MCF 10A (cell line): ENCODE measurements at places on chromosomes 11 and 22.

DNA sequence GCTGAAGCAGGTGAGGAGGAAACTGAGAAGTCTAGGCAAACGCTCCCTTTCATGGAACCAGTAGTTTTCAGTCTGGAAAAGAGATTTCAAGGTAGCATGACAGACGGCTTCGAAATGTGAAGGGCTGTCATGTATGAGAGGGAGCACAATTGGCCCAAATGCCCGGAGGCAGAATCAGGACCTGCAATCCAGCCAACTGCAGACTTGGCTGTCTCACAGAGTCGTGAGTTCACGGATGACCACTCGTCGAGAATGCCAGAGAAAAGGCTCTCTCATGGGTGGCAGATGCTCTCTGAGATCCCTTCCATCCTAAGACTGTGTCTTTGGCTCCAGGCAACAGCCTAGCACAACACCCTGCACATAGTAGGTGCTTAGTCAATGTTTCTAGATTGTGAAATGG is 134.8 kb downstream of the DSCAML1 start:
- DNase-seq: no peak

DNA sequence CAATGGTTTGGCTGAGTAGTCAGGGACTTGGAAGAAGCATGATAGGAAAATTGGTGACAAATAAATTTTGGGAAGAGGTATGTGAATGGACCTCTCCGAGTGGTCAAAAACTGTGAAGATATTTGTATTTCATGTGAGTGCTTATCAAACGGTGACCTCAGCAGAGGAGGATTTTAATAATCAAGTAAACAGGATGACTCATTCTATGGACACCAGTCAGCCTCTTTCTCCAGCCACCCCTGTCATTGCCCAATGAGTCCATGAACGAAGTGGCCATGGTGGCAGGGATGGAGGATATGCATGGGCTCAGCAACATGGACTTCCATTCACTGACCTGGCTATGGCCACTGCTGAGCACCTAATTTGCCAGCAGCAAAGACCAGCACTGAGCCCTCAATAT is 21.2 kb downstream of the MS4A4E start:
- no peak for DNase-seq

DNA sequence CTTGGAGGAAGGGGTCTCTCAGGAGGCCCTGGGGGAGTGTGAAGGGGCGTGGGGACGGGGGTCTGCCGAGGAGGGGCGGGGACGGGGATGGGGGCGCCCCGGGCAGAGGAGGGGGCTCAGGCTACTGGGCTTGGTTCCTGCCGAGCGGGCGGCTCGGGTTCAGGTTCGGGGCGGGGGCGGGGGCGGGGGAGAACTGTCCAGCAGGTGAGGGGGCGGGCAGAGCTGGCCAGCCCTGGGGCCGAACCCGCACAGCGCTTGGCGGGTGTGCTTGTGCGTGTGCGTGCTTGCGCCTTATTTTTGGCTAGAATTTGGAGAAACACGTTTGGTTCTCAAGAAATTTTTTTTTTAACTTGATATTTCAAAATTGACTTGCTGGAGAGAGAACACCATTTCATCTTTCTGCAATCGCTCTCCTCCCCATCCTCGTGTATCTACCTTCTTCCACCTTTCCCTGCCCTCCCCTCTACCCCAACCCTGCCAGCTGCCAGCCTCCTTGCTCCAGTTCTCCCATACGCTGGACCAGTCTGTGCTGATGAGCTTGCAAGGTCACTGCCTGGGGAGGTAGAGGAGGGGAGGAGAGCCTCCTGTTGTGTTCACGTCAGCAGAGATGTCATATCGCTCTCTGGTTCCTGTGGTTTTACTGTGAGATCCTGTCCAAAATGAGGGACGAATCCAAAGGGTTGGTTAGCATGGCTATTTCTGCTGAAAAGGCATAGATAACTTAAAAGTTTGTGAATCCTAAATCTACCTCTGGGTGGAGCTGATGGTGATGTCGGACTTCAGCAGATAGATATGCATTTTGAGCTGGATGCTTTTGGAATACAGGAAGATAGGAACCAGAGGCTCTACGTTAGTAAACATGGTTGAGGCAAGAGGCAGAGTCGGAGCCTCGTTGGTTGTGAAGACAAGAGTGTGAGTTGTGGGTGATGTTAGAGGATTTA is 668 bp downstream of the MADD start:
- DNase-seq: peak; percentile 47

DNA sequence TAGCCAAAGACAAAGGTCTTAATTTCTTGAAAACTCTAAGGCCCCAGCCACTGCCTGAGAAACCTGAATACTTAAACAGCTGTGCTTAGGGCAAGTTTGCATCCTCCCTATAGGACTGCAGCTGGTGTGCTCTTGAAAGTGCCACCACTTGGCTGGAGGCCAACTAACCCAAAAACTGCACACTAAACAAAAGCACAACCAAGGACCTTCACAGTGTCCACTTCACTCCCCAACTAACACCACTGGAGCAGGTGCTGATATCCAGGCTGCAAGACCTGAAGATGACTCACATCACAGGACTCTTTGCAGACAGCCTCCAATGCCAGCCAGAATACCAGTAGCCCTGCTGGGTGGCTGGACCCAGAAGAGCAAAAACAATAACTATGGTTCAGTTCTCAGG is 357.7 kb upstream of the ARHGAP42 start:
- DNase-seq: peak; percentile 43

DNA sequence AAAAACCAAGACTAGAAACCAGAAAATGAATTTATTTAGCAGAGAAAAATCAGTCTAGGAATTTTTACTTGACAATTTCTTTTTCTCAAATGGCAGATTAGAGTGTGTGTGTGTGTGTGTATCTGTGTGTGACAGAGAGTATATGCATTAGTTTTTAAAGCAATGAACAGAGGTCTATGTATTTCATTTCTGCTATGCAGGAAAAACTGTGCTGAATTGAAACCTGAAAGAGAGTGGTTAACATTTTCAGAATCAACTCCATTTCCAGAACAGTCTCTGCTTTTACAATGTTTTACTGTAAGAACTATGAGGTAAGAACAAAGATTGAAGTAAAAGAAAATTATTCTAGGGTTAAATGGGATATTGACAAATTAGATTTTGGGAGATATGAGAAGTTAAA is 114.8 kb downstream of the GRM5 start:
- DNase-seq: no peak

DNA sequence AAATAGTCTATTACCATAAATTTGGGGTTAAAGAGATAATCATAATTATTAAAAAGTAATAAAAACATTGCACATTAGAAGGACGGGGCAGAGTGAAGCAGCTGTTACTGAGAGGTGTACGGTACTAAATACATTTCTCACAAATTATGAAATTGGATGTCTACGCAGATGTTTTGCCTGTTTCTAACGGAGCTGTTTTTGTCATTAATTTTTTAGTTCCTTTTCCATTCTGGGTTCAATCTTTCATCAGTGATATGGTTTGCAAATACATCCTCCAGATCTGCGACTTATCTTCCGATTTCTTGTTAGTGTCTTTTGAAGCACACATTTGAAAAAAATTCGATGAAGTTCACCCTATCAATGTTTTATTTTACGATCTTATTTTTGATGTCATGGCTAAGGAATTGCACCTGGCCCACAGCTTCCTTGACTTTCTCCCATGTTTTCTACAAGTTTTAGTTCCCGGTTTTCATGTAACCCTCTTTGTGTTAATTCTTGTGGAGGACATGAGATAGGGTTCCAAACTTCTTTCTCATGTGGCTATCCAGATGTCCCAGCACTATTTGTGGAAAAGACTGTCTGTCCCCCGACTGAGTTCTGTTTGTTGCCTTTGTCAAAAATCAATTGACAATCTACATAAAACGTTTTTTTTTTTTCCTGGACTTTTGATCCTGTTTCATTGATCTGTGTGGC is 21.3 kb upstream of the KRTAP5-6 start:
- no peak for DNase-seq

GRCh38 chr11:44804449-44805437 is 78.0 kb downstream of the TSPAN18 start:
- no peak for DNase-seq

- DNase-seq: no peak
Measured at GRCh38 chr11:113647108-113647507, 59.0 kb downstream of the TMPRSS5 start.

- no peak for DNase-seq
Measured at GRCh38 chr11:44926036-44926435, 24.6 kb downstream of the TP53I11 start.

GRCh38 chr11:23539556-23539955 is 679.3 kb upstream of the CCDC179 start:
- no peak for DNase-seq

- no peak for DNase-seq
Measured at GRCh38 chr11:131160846-131161245, 209.6 kb upstream of the NTM start.

- DNase-seq: no peak
Measured at GRCh38 chr11:130737866-130738431, 178.3 kb downstream of the SNX19 start.
